PC-9 (cell line): ENCODE measurements at places on chromosomes 5 and 9. TPM values are rescaled to one million over a fixed set of nuclear protein-coding genes. Genes with fewer than 3 reads are reported as not detected.

The SLIT3 gene
- total RNA-seq: not detected in 2 replicates

The AQP7 gene
- total RNA-seq: 0.59 TPM in 1 of 2 replicates, not detected in the other

The ZNF354C gene
- 2.5 and 2.7 TPM in 2 replicates for total RNA-seq

The FAM219A gene
- total RNA-seq: 12.7 and 15.6 TPM in 2 replicates

The IRX2 gene
- total RNA-seq: not detected in 2 replicates

The WNT8A gene
- total RNA-seq: 0.35 TPM in 1 of 2 replicates, not detected in the other

The SLF1 gene
- total RNA-seq: 8.8 and 10.2 TPM in 2 replicates

The RXRA gene
- 116 and 146 TPM in 2 replicates for total RNA-seq

The DPYSL3 gene
- total RNA-seq: 0.40 and 1.3 TPM in 2 replicates

The PCDHGA11 gene
- total RNA-seq: 0.18 and 0.22 TPM in 2 replicates

GRCh38 chr5:102421647-102422046 is 77.2 kb downstream of the SLCO6A1 start:
- peak; percentile 25 for DNase-seq
- no peak overlapping the region for H3K27ac ChIP-seq
- no peaks in the 10 kb centered on the region for H3K4me1 ChIP-seq
- no peaks in the 10 kb centered on the region for H3K27me3 ChIP-seq
- H3K4me3 ChIP-seq: no peak overlapping the region

GRCh38 chr5:151913425-151913824 is 11.2 kb downstream of the GLRA1 start:
- no peak for DNase-seq
- H3K36me3 ChIP-seq: no peaks in the 10 kb centered on the region
- H3K4me3 ChIP-seq: no peak overlapping the region
- H3K4me1 ChIP-seq: no peaks in the 10 kb centered on the region

- no peak overlapping the region for H3K4me3 ChIP-seq
- H3K27ac ChIP-seq: peak overlapping the region; percentile 29
- peaks cover 20% of the 10 kb centered on the region for H3K36me3 ChIP-seq
Measured at GRCh38 chr9:122944960-122945888, 4.4 kb downstream of the RABGAP1 start.

DNA sequence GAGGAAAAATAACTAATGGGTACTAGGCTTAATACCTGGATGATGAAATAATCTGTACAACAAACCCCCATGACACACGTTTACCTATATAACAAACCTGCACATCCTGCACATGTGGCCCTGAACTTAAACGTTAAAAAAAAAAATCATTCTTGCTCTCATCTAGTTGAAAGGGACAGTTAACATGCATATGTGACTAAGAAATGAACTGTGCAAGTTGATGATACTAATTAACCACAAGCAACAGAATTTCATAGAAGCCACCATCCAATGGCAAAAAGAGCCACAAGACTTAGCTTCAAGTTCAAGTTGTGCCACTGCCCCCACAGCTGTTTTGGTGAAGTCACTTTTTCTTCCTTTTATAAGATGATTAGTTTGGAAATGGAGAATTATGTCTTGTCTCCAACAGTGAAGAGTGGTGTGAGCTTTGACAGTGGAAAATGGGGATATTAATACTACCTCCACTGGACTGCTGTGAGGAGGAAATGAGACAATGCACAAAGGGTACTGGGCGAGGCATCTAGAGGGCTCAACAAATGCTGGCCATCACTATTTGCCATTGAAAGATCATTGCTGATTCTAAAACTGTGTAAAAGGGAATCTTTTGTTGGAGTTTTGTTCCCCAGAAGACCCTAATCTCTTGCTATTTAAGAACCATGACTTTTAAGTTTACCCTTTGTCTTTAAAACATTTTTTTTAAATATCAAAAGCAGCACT is 202.1 kb downstream of the EBF1 start:
- no peaks in the 10 kb centered on the region for H3K27me3 ChIP-seq
- no peak for DNase-seq
- H3K27ac ChIP-seq: no peak overlapping the region

DNA sequence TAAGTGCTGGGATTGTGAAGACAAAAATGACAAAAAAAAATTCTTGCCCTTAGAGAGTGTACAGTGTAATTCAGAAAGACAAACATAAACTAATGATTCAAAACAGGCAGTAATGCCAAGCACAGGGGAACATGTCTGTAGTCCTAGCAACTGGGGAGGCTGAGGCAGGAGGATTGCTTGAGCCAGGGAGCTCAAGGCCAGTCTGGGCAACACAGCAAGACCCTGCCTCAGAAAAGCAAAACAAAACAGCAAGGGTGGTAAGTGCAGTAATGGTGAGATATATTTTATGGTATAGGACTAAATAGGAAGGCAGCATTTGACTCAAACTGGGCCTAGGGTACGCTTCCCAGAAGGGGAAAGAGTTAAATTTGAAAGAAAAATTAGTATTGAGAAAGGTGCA is 18.9 kb downstream of the FREM1 start:
- H3K27me3 ChIP-seq: no peaks in the 10 kb centered on the region
- no peak for DNase-seq
- H3K27ac ChIP-seq: no peak overlapping the region
- no peaks in the 10 kb centered on the region for H3K36me3 ChIP-seq
- no peak overlapping the region for H3K4me3 ChIP-seq

GRCh38 chr9:81798606-81799005 is 109.3 kb upstream of the TLE1 start:
- no peak overlapping the region for H3K4me3 ChIP-seq

GRCh38 chr5:140966293-140967225 is at the start of gene PCDHAC2:
Gene PCDHAC2 (plus strand): TSS chr5:140966476. CDS start chr5:140966767, 291 bp downstream.
- peak within 1 kb of the TSS; percentile 58 for H3K4me3 ChIP-seq
- no peak for DNase-seq
- H3K36me3 ChIP-seq: no peaks in the 10 kb centered on the region
- H3K27ac ChIP-seq: no peak within 1 kb of the TSS

- no peaks in the 10 kb centered on the region for H3K27me3 ChIP-seq
- H3K27ac ChIP-seq: no peak overlapping the region
- no peak for DNase-seq
- no peaks in the 10 kb centered on the region for H3K4me1 ChIP-seq
- no peaks in the 10 kb centered on the region for H3K36me3 ChIP-seq
Measured at GRCh38 chr5:85906460-85906859, 711.3 kb upstream of the COX7C start.

- no peak overlapping the region for H3K27ac ChIP-seq
- no peak overlapping the region for H3K4me3 ChIP-seq
- DNase-seq: no peak
- H3K27me3 ChIP-seq: peaks cover 86% of the 10 kb centered on the region
- no peaks in the 10 kb centered on the region for H3K36me3 ChIP-seq
- H3K4me1 ChIP-seq: no peaks in the 10 kb centered on the region
Measured at GRCh38 chr5:2164586-2164985, 281.9 kb upstream of the IRX4 start.

DNA sequence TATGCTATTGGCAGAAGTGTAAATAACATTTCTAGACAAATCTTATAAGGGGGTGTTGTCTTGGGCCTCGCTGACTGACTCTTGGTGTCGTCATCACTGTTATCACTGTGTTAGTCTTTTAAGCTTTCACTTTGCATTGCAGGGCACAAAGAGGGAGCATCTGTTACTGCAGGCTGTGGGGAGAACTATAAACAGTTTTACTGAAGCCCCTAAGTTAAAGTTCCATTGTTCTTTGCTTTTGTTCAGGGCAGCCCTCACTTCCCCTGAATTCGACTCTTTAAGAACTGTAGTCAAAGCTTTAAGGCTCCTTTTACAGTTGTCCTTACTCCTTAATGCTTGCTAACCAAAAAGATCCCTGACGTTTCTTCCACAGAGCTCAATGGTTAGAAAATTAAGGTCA is 605.0 kb downstream of the RAB3C start:
- H3K27me3 ChIP-seq: no peaks in the 10 kb centered on the region
- no peak overlapping the region for H3K27ac ChIP-seq
- DNase-seq: no peak
- H3K36me3 ChIP-seq: no peaks in the 10 kb centered on the region
- no peak overlapping the region for H3K4me3 ChIP-seq
- no peaks in the 10 kb centered on the region for H3K4me1 ChIP-seq

GRCh38 chr9:14389657-14390056 is 75.7 kb upstream of the NFIB start:
- H3K27ac ChIP-seq: no peak overlapping the region
- no peaks in the 10 kb centered on the region for H3K27me3 ChIP-seq
- no peak overlapping the region for H3K4me3 ChIP-seq
- H3K36me3 ChIP-seq: no peaks in the 10 kb centered on the region
- no peaks in the 10 kb centered on the region for H3K4me1 ChIP-seq
- no peak for DNase-seq

GRCh38 chr9:134978272-134978671 is 60.6 kb upstream of the FCN1 start:
- H3K36me3 ChIP-seq: no peaks in the 10 kb centered on the region
- no peak overlapping the region for H3K27ac ChIP-seq
- no peaks in the 10 kb centered on the region for H3K4me1 ChIP-seq
- peaks cover 73% of the 10 kb centered on the region for H3K27me3 ChIP-seq
- no peak for DNase-seq
- no peak overlapping the region for H3K4me3 ChIP-seq

DNA sequence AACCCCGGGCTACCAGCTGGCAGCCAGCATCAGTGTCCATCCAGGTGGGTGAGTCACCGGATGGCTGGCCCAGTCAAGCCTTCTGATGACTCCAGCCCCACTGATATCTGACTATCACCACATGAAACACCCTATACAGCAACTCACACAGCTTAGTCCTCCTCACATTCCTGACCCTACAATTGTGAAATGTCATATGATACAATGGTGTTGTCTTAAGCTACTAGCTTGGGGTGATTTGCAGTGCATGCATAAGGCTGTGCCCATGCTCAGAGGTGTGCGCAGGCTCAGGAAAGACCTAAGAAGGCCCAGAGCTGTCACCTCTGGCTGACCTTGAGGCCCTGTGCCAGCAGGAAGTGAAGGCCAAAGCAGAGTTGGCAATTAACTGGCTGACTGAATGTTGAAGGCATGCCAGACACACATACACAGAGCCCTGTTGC is 21.5 kb upstream of the SEMA4D start:
- H3K4me3 ChIP-seq: no peak overlapping the region
- H3K27me3 ChIP-seq: no peaks in the 10 kb centered on the region
- H3K27ac ChIP-seq: peak overlapping the region; percentile 48
- H3K4me1 ChIP-seq: peaks cover 32% of the 10 kb centered on the region
- H3K36me3 ChIP-seq: no peaks in the 10 kb centered on the region
- DNase-seq: peak; percentile 98

DNA sequence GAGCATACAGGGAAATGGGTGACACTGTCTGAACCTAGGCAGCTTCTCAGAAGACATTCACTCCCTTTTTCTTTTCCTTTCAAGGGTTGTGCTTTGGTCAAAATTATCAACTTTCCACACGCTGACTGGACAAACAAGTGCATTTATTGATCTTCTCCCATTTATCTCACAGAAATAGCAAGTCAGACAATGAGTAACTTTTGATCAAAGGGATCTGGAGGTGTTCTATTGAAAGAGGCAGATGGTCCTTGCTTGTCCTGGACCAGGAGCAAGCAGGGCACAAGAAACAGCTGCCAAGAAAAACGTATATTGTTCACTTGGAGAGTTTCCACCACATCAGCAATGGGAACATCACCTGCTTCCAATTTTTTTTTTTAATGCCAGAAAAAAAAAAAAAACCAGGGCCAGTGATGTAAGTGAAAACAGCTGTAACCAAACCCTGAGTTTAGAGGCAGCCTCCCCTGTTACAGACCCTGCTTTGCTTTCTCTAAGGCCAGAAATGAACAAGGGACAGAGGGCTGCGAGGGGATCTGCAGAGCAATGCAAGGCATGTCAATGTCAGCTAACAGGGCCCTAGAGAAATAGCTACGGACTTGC is 79.8 kb downstream of the NIPSNAP3B start:
- H3K36me3 ChIP-seq: peaks cover 33% of the 10 kb centered on the region
- DNase-seq: no peak
- no peak overlapping the region for H3K27ac ChIP-seq
- no peaks in the 10 kb centered on the region for H3K27me3 ChIP-seq

GRCh38 chr5:180159756-180160155 is 49.3 kb downstream of the RASGEF1C start:
- peaks cover 53% of the 10 kb centered on the region for H3K27me3 ChIP-seq
- no peak overlapping the region for H3K27ac ChIP-seq
- no peak for DNase-seq
- H3K4me3 ChIP-seq: no peak overlapping the region
- no peaks in the 10 kb centered on the region for H3K4me1 ChIP-seq
- no peaks in the 10 kb centered on the region for H3K36me3 ChIP-seq

DNA sequence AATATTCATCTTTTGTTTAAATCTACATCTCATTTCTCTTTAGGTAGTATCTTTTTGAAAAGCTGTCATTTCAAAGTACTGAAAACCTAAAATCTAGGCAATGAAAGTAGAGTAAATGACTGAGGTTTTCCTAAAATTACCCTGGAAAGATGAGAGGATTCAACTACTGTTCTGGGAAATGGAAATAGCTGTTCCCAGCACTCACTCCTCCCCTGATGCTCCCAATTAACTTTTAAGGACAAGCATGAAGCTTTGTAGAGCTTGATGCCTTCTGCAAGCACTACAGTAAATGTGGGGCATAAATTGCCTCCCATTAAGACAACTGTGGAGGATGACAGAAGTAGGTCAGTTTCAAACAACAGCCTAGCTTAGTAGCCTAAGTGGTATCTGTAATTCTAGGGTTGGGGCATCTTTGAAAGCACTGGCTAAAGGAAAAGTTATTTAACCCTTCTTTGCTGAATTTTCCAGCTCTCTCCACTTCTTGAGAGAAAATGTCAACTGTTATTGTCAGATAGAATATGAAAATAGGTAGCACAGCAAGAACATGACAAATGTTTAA is 100.2 kb upstream of the GNA14 start:
- H3K36me3 ChIP-seq: no peaks in the 10 kb centered on the region
- H3K27ac ChIP-seq: no peak overlapping the region
- no peaks in the 10 kb centered on the region; the same call in 1 of the 2 replicates for H3K4me1 ChIP-seq
- no peak overlapping the region for H3K4me3 ChIP-seq
- H3K27me3 ChIP-seq: no peaks in the 10 kb centered on the region

DNA sequence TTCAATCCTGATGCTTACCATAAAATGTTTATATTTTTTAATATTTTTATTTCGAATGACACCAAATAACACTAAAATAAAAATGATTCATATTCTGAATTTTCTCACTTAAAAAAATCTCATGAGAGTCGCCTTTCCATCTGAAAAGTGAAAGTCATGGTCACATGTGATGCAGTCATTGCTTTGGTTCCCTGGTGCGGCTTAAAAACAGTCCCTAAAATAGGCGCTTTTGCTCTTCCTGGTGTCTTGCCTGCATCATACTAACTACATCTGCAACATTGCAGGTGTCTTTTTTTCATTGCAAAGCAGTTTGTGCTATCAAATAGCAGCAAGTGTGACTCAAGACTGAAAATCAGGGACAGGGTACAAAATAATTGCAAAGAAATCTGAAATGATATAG is 185.2 kb upstream of the NREP start:
- H3K27me3 ChIP-seq: no peaks in the 10 kb centered on the region
- no peak overlapping the region for H3K4me3 ChIP-seq
- DNase-seq: no peak
- no peak overlapping the region for H3K27ac ChIP-seq
